ENCODE measurements at places on chromosomes 2 and 18. TPM values are rescaled to one million over a fixed set of nuclear protein-coding genes. Genes with fewer than 3 reads are reported as not detected.

DNA sequence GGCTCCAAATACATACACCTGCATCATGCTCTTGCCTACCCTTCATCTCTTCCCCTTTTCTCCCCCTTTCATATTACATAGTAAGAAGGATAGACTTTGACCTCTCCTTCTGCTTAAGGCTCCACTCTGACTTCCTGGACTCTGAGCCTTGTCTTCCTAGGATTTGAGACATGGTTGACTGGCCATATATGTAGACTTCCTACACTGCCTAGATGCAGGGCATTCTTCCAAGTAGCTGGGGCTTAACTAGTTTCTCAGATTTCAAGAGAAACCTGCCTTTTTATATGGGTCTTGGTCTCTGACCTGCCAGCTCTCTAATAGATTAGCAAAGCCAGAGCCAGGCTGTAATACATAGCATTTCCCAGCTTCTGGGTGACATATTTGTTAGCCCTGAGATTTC lies 35.4 kb upstream of the CYP26B1 start:
- DNase-seq, result no peak

DNA sequence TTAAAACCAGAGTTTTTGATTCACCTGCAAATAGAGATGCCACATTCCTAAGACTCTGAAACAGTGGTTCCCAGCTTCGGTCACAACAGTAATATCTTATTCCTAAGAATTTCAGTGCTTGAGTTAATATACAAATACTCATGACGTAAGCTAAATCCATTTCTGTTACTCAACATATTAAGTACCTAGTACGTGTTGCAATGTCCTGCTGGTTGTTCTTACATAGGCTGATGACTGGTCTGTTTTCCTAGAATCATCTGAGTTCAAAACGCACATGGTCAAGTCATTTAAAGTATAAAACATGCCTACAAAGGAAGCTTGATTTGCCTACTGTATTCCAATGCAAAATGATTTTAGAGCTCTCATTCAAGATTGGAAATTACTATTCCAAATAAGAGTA lies 7.2 kb downstream of the NCL start:
- no peak for DNase-seq

DNA sequence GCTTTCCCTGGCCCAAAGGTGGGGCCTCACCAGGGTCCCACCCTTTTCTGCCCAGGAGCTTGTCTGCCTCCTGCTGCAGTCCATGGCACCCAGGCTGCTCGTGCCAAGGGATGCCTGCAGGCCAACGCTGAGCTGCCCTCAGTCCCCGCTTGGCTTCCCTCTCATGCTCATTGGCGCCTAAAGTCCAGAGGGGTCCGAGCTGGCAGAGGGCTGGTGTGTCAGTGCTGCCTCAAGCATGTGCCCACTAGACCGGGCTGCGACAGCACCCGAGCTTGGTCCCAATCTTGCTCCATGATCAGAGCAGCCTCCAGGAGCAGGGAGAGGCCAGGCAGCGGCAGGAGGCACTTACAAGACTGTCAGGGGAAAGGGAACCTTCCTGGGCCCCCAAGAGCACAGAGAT lies 287.0 kb downstream of the ICOS start:
- no peak for DNase-seq

DNA sequence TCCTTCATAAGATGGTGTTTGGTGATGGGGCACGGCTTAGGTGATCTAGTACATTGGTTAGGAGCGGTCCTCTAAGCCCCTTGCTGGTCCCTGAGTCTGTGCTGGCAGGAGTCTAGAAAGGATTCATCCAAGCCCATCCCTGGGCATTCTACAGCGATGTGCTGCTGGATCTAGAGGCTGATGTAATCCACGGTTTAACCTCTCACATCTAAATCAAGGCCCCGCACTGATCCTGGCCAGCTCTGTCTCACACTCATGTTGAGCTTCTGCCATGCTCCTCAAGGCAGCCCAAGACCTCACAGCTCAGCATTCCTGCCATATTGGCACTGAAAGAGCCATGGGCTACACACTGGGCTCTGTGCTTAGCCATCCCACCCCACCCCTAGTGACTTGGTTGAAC lies 664.8 kb downstream of the STK39 start:
- DNase-seq, result peak; percentile 3

TTLL4 gene
- total RNA-seq, result 12.4 TPM

GRCh38 chr2:197442857-197443256 lies 8.0 kb upstream of the SF3B1 start:
- DNase-seq, result no peak

BMP10 gene
- 0.46 TPM for total RNA-seq

LCT gene
- total RNA-seq, result not detected

GRCh38 chr2:159290289-159290907 lies 3.9 kb upstream of the WDSUB1 start:
- peak; percentile 16 for DNase-seq

- DNase-seq, result no peak
These were observed 210.4 kb upstream of the CXCR4 start for GRCh38 chr2:136328207-136328795.

CNGA3 gene
- not detected for total RNA-seq

- DNase-seq, result peak; percentile 85
These were observed at the start of gene RAD51AP2 for GRCh38 chr2:17518212-17519154. Gene RAD51AP2 (minus strand): TSS chr2:17518440. CDS start chr2:17518415, 25 bp downstream.

SERPINB3 gene
- not detected for total RNA-seq

CDH19 gene
- total RNA-seq, result not detected

EN1 gene
- 1.0 TPM for total RNA-seq

DNA sequence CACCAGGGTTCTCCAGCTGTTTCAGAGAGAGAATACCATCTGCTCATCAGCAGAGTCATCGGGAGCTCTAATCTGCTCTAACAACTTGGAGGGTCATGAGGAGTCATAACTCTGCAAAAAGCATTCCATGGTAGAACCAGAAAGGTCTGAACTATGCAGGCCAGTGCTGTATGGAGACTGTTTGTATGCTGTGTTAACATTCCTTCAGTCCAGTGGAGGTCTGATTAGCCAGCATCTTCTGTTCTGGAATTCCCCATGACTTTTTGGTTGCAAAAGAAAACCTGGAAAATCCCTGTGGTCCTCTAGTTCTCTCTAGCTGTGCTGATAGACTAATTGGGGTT lies 9.4 kb upstream of the ITGB6 start:
- DNase-seq, result peak; percentile 94

- no peak for DNase-seq
These were observed 6.9 kb upstream of the EHBP1 start for GRCh38 chr2:62698653-62699052.
